ENCODE measurements at places on chromosomes 7 and 10.

DNA sequence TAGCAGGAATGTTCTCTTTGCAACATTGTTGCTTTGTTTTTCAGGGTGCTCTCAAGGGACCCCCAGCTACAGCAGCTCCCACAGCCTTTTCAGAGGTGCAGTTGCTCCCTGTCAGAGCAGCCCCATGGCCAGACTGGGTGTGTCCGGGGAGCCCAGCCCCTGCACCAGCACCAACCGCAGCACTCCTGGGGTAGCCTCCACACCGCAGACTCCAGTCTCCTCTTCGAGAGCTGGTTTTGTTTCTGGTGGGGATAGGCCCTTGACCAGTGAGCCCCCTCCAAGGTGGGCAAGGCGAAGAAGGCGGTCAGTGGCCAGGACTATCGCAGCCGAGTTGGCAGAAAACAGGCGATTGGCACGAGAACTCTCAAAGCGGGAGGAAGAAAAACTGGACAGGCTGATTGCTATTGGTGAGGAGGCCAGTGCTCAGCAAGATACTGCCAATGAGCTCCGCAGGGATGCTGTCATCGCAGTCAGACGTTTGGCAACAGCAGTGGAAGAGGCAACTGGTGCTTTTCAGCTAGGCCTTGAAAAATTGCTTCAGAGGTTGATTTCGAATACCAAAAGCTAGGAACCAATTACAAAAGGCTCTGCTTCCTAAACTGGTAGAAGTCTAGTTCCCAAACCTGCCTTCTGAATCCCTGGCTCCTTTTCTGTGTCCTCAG is 5.4 kb downstream of the HSPA14 start:
- DNase-seq, result no peak

GRCh38 chr10:36271627-36272340 is 629.7 kb upstream of the FZD8 start:
- no peak for DNase-seq

- no peak for DNase-seq
Measured at GRCh38 chr10:68997211-68997610, 8.6 kb downstream of the KIFBP start.

DNA sequence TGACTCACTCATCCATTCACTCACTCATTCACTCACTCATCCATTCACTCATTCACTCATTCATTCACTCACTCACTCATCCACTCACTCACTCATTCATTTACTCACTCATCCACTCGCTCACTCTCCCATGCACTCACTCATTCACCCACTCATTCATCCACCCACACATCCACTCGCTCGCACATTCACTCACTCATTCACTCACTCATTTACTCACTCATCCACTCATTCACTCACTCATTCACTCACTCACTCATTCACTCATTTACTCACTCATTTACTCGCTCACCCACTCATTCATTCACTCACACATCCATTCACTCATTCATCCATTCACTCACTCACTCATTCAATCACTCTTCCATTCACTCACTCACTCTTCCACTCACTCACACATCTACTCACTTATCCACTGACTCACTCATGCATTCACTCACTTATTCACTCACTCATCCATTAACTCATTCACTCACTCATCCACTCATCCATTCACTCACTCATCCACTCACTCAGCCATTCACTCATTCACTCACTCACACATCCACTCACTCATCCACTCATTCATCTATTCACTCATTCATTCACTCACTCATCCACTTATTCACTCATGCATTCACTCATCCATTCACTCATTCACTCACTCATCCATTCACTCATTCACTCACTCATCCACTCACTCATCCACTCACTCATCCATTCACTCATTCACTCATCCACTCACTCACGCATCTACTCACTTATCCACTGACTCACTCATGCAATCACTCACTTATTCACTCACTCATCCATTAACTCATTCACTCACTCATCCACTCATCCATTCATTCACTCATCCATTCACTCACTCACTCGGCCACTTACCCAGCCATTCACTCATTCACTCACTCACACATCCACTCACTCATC is 74.0 kb downstream of the CARD11 start:
- DNase-seq, result no peak

DNA sequence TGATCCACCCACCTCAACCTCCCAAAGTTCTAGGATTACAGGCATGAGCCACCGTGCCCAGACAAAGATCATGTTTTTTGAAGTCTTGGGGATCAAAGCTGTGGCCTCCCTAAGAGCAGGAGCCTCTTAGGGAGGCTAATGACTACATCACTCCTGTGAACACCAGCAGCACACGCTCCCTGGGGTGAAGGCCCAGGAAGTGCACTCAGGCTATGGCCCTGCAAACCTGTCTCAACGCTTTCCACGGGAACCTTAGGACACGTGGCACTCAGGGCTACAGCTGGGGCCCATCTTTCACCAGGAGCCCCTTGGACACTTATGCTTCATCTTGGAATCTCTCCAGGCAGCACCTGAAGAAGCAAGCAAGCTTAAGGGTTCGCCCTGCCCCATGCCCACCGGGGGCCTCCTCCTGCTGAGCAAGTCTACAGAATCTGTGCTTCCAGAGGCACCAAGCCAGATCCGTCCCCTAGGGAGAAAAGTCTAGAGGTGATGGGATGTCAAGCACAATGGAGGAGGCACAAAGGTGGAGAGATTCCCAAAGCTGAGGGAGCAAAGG is 18.4 kb downstream of the VSTM4 start:
- DNase-seq, result no peak

- DNase-seq, result peak; percentile 61
Measured at GRCh38 chr10:29623797-29624196, 11.0 kb downstream of the SVIL start.

DNA sequence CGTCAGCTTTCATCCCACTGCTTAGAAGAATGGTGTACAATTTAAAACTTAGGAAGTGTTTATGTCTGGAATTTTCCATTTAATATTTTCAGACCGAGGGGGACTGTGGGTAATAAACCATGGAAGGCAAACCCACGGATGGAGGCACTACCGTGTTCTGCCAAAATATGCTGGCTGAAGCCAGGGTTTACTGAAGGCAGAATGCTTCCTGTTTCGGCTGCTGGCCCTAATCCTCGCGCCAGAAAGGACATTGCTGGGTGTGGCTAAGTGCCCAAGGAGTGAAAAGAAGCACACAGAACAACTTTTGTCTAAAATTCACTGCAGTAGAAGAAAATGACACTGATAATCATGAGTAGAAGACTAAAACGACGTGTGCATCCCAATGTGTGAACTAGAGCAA is 32.3 kb downstream of the PITRM1 start:
- DNase-seq, result no peak

GRCh38 chr7:34036051-34036920 is 130.9 kb downstream of the BMPER start:
- peak; percentile 72 for DNase-seq

- no peak for DNase-seq
Measured at GRCh38 chr10:46520381-46520780, 36.1 kb downstream of the GPRIN2 start.

DNA sequence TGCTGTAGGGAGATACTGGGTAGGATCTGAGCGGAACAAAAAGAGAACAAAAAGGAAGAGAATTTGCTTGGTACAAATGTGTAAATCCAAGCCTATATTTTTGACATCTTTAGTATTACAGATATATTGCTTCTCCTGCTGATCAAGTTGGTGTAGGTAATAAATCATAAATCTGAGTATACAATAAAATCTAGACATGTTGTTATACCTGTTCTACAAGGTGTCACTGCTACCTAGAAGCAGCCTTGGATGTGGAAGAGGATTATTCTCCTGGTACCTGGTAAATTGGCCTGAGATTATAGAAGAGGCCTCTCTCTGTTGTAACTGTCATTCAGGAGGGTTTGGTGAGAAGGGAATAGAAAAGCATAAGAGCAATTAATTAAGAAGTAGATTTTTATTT is 89.9 kb upstream of the LSM8 start:
- DNase-seq, result no peak

GRCh38 chr10:27612551-27613035 is 108.5 kb downstream of the RAB18 start:
- DNase-seq, result no peak

- no peak for DNase-seq
Measured at GRCh38 chr10:68301301-68301700, 30.6 kb upstream of the HNRNPH3 start.

DNA sequence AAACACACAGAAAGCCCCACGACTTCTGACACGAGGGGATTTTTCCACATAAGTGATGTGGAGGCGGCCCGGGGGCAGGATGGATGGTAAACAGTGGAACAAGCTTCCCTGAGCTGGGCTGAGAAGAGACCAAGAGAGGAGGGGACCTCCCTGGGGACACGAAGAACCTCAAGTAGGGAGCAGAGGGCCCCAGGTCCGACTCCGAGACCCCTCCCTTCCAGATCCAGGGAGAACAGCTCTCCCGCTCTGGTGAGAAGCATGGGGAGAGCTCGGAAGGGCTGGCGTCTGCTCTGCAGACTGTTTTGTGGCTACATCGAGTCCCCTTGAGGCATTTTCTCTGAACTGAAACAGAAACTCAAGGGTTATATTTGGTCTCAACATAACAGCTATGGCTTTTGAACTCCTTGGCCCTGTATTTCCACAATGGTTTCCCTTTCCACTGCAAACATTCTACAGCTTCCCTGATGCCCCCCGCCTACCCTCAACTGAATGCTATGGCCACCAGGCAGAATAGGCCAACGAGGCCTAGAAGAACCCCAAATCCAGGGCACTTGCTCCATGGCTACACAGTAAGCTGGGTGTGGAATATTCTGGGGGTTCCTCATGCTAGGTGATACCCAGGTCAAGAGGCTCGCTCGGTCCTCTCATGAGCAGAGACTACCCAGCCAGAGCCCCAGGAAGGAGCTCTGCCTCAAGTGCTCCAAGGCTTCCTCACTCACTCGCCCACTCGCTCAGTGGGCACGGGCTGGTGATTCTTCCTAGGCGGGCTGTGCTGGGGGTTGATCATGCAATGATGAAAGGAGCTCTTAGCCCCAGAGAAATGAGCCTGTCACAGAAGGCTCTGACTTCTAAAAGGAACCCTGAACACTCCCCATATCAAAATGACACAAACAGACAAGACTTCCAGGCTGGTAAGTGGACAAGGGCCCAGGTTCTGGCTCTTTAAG is 47.5 kb downstream of the FAM53B start:
- no peak for DNase-seq

DNA sequence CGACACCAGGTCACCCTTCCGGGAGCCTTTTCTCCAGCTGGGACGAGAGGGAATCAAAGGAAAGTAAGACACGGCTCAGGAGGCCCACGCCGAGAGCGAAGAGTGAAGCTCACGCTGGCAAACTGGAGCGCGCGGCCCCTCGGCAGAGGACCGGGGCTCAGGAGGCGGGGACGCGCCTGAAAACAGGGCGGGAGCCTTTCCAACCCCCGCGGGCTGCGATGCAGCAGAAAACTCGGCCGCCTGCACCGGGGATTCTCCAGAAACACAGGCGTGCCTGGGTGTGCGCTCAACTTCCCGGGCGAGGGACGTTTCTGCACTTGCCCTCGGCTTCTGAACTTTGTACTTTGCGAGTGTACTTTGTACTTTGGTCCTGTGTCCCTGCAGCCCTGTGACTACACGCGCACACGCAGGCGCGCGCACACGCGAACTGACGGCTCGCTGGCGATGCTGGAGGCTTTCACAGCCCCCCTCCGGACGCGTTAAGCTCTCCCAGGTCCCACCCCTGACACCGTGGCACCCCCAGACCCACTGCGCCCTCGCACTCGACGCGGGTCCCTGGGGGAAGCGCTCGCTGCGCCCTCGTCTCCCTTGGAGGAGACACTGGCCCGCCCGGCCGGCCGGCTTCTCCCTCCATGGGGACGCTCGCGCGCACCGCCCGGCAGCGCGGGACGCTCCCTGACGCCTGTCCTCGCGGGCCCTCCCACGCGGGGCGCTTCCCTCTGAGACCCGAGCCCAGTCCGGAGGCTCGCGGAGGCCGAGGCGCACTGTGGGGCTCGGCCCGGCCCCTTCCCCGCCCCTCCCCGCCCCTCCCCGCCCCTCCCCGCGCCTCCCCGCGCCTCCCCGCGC is 588 bp upstream of the PAOX start:
- DNase-seq, result peak; percentile 41

DNA sequence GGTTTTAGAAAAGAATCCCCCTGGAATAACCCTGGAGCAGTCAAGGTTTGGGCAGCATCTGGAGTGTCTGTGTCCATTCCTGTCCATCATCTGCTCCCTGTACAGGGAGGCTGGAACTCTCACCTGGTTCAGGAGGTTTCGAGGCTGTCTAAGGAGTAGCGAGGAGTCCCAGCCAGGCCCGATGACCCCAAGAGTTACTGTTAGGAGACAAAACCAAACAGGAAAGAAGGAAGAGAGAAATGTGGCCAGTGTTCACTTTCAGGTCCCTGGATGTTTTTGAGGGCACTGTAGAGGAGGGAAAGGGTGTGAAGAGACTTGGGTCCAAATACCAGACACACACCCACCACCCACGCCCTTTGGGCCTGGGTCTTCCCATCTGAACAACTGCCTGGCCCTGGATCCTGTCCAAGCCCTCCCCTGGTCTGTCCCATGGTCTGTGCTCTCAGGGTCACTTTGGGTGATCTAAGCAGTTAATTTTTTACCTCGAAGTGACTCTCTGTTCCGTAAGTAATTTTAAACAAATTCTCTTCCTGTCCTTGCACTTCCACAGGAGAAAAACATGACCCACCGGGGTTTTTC is 117.1 kb downstream of the ZMIZ1 start:
- no peak for DNase-seq

DNA sequence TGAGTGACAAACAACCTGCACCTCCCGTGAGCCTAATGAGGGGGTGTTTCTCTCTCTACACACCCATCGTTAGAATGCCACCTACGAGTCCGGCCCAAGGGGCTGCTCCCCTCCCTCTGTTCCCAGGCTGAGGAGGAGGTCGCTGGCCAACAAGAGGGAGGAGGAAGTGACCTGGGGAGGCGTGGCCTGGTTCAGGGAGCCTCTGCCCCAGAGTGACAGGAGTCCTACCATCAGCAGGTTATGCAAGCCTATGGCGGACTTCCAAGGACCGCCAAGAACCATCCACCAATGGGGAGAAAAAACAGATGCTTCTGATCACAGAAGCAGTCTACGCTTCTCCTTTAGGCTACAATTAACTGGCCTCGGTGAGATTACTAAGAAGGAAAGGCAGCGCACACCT is 12.3 kb upstream of the EGFR start:
- no peak for DNase-seq

DNA sequence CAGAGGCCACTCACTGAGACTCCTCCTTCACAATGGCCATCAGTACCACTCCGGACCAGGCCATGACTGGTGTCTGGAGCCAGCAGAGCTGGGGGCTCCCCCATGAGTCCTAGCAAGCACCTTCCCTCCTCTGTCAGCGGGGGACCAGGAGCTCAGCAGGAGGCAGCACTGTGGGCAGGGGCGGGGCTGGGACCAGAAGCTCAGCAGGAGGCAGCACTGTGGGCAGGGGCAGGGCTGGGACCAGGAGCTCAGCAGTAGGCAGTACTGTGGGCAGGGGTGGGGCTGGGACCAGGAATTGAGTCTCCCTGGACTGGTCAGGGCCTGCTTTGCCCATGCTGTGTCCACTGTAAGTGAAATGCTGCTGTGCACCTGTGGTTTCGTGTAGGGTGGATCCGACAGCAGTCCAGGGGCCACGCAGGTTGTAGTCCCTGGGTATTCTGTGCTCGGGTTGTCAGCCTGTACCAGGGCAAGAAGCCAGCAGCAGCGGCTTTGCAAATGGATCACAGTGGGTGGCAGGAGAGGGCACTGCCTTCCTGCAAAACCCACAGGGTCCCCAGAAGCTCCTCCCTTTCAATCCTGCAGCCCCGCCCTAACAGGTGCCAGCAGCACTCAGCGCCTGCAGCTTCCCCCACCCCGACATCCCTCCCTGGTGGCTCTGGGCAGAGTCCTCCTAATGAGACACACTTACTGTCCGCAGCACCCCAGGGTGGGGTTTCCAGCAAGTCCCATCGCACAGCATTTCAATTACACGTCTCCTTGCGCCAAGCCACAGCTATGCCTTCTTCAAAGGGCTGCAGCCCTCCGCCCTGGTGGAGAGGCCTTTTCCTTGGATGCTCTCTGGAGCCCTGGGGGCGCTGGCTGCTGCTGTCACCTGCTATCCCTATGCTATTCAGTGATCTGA is 220.5 kb downstream of the TCERG1L start:
- DNase-seq, result no peak

All from fibroblast of pulmonary artery (primary cell).